ENCODE measurements at places on chromosomes 1 and 21.
A peak's percentile ranks its signal among the peaks of the same experiment; 100 is the strongest.

GRCh38 chr1:212600980-212601379 is 7.6 kb upstream of the ATF3 start:
- no peak for DNase-seq

- no peak for DNase-seq
These were observed 765 bp upstream of the HIPK1 start for GRCh38 chr1:113928187-113928930.

DNA sequence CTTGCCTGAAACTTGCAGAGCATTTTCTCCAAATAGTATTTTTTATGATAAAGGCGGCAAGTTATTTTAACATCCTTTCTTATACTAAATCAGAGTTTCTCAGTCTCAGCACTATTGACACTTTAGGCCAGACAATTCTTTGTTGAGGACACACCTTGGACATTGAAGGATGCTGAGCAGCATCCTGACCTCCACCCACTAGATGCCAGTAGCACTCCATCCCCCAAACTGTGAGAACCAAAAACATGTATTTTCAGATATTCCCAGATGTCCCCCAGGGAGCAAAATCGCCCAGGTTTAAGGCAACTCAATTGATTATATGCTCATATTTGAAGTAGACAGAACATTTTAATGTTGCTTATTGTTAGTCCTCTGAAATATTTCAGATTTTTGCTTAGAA is 299.4 kb downstream of the ZP4 start:
- no peak for DNase-seq

- DNase-seq = no peak
These were observed 58.1 kb downstream of the LRRN2 start for GRCh38 chr1:204627436-204627835.

- DNase-seq = no peak
These were observed 291.9 kb upstream of the USP25 start for GRCh38 chr21:15437883-15438282.

- DNase-seq = no peak
These were observed 115.3 kb downstream of the RUNX1 start for GRCh38 chr21:34933609-34934335.

GRCh38 chr1:229068270-229068987 is 202.5 kb upstream of the RAB4A start:
- no peak for DNase-seq

- no peak for DNase-seq
These were observed 47.3 kb downstream of the SLC25A24 start for GRCh38 chr1:108152782-108153222.

GRCh38 chr1:235087906-235088305 is 40.7 kb downstream of the TOMM20 start:
- no peak for DNase-seq

DNA sequence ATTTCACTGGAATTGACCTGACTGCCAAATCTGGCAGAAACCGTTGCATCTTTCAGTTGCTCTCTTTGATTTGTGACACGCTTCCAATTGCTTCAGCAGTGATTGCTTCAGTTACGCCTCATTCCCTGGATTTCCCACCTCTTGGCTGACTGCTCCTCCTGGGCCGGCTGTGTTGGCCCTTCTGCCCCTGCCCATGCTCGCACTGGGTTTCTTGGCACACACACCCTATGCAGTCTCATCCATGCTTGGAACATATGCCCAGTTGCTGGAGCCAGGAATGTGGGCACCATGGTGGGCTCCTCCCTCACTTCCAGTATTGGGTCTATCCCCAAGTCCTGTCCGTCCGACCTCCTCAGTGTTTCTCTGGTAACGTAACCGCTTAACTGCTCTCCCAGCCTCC is 2.2 kb upstream of the ZBTB21 start:
- peak; percentile 54 for DNase-seq

- DNase-seq = peak; percentile 56
These were observed 293.7 kb downstream of the RGS7 start for GRCh38 chr1:241063276-241063675.

DNA sequence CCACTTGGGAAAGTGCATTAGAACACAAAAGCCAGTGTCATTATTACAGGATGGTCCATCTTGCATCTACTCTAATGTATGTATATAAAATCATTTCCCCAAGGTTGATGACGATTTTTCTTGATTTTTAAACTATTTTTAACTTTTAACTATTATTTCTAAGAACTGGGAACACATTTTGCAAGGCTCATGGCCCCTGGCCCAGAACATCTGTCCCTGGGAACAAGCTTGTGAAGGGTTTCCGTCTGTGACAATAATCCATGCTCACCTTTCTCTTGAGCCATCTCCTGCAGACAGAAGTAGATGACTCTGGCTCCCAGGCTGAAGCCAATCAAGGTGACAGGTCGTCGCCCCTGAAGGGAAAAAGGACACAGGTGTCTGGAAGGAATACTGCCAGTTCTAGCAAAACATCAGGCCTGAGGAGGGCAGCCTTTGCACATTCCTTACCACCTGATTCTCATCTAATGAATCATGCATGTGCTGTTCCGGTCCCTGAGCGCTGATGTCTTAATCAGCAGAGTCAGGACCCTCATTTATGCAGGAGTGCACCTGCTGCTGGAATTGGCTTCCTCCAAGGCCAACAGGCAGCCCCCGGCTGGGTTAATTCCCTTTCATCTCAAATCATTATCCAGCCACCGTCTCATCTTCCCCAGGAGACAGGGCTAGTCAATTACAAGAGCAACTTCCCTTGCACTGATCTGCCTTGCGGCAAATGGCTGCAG is 62.5 kb downstream of the TMCO4 start:
- DNase-seq = no peak

DNA sequence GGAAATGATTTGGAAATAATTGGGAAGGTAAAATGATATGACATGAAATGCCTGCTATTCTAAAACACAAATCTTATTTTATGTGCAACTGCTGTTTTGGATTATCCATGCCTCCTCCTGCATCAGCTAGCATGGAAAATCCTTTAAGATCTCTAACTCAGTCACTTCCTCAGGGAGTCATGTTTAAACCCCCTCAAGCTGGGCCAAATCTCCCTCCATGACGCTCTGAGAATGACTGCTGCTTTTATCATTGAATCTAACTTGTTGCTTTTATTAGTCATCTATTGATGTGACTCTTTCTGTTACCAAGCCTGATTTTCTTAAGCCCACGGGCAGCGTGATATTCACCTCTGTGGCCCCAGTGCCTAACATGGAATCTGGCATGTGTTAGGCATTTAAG is 324.8 kb downstream of the DISC1 start:
- no peak for DNase-seq

GRCh38 chr1:208183977-208184911 is 59.9 kb downstream of the PLXNA2 start:
- DNase-seq = peak; percentile 21

GRCh38 chr1:112904071-112904830 is 51.7 kb downstream of the SLC16A1 start:
- DNase-seq = no peak

GRCh38 chr1:234478152-234478480 is 863 bp downstream of the TARBP1 start:
- DNase-seq = peak; percentile 65

- no peak for DNase-seq
These were observed 96.3 kb upstream of the ACTL8 start for GRCh38 chr1:17658837-17659236.

- DNase-seq = no peak
These were observed 35.3 kb downstream of the HLX start for GRCh38 chr1:220914283-220915116.

GRCh38 chr21:36323032-36323431 is 3.0 kb downstream of the MORC3 start:
- no peak for DNase-seq

GRCh38 chr21:34916446-34916845 is 132.7 kb downstream of the RUNX1 start:
- no peak for DNase-seq

GRCh38 chr1:43868741-43869067 is 64.9 kb upstream of the ARTN start:
- DNase-seq = no peak

- no peak for DNase-seq
These were observed 101.5 kb downstream of the PLA2G4A start for GRCh38 chr1:186930238-186930637.

DNA sequence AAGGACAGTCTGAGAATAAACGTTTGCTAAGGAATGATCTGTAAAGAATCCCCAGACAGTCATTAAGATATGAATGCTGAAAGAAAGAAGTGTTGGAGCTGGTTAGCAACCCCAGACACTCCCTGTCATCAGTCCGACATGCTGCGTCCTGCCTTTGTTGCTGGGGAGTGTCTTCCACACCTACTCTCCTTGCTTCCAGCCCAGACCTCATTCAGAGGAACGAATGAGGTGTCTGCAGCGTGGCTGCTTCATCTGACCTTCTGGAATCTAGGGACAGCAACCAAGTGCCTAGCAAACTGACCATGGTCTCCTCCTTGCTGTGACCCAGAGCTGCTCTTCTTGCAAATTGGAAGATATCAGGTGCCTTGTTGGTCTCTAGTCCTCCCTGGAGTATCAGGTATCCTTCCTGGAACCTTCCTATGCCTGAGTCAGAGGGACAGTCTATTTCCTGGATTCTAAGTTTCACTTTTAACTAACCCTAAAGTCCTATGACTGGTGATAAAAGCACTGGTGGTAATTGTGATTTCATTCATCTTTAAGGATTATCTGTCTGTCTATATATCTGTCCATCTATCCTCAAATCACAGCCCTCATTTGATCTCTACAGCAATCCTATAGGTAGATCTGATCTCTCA is 45.3 kb downstream of the NFASC start:
- DNase-seq = no peak

DNA sequence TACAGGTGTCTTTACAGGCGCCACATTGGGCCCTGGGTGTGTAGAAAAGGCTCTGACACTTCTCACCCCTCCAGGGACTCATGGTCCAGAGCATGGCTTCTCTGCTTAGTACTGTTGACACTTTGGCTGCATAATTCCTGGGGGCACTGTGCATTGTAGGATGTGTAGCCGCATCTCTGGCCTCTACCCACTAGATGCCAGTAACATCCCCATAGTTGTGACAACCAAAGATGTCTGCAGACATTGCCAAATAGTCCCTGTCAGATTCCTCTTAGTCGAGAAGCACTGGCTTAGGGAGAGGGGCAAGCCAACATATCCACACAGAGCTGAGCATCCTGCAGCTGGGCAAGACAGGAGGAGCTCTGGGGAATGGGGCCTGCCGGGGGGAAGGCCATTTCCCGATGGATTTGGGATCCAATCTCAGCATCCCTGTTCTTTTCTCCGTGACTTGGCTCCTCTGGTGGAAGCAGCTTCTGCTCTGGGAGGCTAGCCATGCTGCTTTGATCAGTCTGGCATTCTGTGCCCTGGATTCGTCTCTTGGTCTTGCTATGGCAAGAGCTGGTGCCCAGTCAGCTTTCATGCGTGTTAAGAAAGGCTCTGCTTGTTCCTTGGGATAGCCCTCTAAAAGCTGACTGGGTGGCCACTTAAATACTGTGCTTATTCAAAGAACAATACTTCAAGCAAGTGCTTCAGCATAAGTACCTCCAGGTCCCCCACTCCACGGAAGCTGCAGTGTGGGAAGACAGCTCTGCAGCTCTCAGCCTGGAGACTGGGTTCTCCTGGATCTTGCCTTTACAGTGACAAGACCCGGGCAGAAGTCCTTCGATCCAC is 38.3 kb upstream of the SCMH1 start:
- no peak for DNase-seq

DNA sequence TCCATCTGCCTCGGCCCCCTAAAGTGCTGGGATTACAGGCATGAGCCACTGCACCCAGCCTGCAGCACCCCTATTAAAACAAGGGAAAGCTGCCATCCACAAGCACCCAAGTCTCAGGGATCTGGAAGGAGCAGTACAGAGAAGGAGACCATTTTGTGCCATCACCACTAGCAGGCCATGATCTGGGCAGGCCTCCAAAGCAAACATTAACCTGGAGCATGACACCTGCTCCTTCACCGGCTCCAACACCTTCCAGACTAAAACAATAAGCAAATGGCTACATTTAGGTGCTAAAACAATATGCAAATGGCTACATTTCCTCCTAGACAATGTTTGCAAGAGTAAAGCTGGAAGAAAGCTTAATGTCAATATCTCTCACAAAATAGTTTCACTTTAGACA is 16.7 kb downstream of the MEAF6 start:
- DNase-seq = peak; percentile 85

GRCh38 chr1:97570691-97571090 is 350.1 kb downstream of the DPYD start:
- DNase-seq = no peak

DNA sequence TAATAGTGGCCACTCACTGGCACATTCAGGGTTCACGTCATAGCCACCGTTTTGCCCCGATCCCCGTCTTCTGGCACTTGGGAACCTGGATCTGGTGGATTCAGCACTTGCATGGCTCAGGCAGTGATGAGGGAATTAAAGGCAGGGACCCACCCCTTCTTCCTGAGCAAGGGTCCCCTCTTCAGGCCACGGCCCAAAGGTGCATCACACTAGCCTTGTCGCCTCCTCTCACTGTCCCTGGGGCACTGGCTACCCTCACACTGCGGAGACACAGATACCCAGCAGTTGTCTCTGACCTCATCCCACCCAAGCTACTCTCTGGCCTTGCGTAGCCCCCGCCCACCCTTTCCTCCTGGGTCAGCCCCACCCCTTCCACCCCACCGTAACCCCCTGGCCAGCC is 19.9 kb upstream of the LDLRAP1 start:
- no peak for DNase-seq

DNA sequence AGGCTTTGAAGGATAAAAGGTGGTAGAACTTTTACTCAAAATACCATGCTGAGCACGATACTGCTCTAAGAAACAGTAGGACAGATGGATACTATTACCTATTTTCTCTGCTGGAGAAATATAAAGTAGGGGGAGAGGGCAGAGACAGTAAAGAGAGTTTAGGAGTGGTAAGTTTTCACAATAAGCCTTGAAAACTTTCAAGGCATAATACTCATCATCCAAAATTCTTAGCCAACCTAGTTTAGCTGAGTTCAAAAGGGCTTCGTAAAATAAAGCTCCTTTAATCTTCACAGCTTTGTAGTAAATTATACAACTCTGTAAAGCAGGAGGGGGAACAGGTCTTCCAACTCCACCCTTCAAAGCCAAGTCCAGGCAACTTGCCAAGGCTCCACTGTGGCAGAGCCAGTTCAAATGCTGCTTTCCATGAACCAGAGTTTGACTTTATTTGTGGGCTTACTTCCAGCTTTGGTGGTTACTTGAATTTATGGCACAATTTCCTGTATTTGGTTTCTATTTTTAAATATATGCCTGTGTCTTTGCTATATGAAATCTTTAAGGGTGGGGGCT is 15.5 kb downstream of the TEX38 start:
- peak; percentile 14 for DNase-seq

DNA sequence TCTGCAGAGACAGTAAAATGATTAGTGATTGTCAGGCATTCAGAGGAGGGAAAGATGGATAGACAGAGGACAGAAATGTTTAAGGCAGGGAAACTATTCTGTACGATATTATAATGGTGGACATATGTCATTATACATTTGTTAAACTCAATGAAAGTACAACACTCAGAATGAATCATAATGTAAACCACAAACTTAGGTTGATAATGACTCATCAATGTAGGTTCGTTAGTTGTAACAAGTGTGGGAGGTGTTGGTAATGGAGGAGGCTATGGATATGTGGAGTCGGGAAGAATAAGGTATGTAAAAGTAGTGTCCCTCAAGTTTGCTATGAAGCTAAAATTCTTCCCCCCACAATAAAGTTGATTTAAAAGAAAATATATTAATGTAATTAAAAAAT is 455.0 kb downstream of the BRINP3 start:
- DNase-seq = no peak

- DNase-seq = peak; percentile 94
These were observed 18.3 kb upstream of the SERINC2 start for GRCh38 chr1:31394584-31395193.
